ENCODE measurements at places on chromosomes 6 and 20.

DNA sequence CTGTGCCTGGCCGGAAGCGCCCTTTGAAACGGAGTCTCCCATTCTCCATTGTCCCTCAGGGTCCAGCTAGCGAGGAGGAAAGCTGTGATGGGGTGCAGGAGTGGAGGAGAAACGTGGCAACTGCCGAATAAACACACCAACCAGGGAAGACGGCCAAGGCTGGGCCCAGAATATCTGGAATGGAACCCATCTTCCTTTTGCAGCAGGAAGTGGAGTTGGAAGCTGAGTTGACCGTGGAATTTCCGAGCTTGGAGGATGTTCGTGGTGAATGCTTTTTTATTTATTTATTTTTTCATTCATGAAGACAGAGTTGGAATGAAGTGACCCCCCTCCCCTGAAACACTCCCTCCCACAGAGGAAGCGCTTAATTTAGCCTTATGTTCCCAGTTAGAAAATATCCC lies 105.6 kb upstream of the RNF24 start:
- no peaks in the 10 kb centered on the region for H3K36me3 ChIP-seq
- DNase-seq: no peak
- H3K27me3 ChIP-seq: no peaks in the 10 kb centered on the region
- no peaks in the 10 kb centered on the region for H3K4me1 ChIP-seq

DNA sequence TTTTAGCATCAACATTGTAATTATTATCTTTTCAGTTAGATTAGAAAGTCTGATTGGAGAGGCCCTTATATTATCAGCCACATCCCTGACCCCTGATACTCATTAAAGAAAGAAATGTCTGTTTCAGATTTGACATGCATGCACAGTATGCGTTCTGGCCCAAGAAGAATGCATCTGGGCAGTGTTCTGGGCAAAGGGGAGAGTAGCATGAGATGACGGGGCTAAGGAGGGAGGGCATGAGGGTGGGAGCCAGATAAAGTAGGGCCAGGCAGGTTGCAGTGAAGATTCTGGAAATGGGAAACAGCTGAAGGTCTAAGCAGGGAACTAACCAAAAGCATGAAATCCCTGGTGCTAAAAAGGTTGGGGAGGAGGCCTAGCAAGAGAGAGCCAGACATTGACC lies 7.3 kb downstream of the SAYSD1 start:
- H3K4me1 ChIP-seq: no peaks in the 10 kb centered on the region
- no peak overlapping the region for H3K27ac ChIP-seq
- DNase-seq: no peak

DNA sequence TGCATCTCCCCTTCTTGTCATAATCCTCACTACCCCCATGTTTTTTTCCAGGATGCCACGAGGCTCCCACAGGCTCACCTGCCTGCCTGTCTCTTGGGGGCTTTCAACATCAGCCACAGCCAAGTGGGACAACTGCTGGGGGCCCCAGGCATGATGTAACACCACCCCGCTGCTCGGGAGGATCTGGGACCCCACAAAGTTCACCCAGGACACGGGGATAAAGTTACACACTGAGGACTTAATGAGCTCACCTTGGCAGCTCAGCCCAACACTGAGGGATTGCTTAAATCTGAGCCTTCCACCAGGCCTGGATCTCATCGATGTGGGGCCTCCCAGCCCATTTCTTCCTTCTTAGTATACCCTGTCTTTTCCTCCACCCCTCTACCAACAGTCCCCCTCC lies 56.4 kb upstream of the NNAT start:
- H3K27me3 ChIP-seq: no peaks in the 10 kb centered on the region
- H3K4me1 ChIP-seq: no peaks in the 10 kb centered on the region
- no peak overlapping the region for H3K27ac ChIP-seq
- DNase-seq: no peak

GRCh38 chr20:1333462-1334369 lies 4.8 kb upstream of the SDCBP2 start:
- peaks cover 11% of the 10 kb centered on the region for H3K4me1 ChIP-seq
- H3K36me3 ChIP-seq: peaks cover 7% of the 10 kb centered on the region
- no peak for DNase-seq
- H3K27ac ChIP-seq: no peak overlapping the region

GRCh38 chr20:24634855-24635254 lies 165.4 kb downstream of the SYNDIG1 start:
- no peak overlapping the region for H3K27ac ChIP-seq
- no peaks in the 10 kb centered on the region for H3K4me1 ChIP-seq
- no peaks in the 10 kb centered on the region for H3K36me3 ChIP-seq
- no peak overlapping the region for H3K4me3 ChIP-seq
- no peak for DNase-seq

- H3K4me1 ChIP-seq: no peaks in the 10 kb centered on the region
- no peak overlapping the region for H3K27ac ChIP-seq
- DNase-seq: no peak
- H3K4me3 ChIP-seq: no peak overlapping the region
Observed at GRCh38 chr6:137402143-137402680, 92.0 kb downstream of the OLIG3 start.

- no peaks in the 10 kb centered on the region for H3K36me3 ChIP-seq
- no peaks in the 10 kb centered on the region for H3K27me3 ChIP-seq
- H3K4me1 ChIP-seq: no peaks in the 10 kb centered on the region
- no peak overlapping the region for H3K27ac ChIP-seq
Observed at GRCh38 chr20:19435821-19436220, 223.4 kb downstream of the SLC24A3 start.

DNA sequence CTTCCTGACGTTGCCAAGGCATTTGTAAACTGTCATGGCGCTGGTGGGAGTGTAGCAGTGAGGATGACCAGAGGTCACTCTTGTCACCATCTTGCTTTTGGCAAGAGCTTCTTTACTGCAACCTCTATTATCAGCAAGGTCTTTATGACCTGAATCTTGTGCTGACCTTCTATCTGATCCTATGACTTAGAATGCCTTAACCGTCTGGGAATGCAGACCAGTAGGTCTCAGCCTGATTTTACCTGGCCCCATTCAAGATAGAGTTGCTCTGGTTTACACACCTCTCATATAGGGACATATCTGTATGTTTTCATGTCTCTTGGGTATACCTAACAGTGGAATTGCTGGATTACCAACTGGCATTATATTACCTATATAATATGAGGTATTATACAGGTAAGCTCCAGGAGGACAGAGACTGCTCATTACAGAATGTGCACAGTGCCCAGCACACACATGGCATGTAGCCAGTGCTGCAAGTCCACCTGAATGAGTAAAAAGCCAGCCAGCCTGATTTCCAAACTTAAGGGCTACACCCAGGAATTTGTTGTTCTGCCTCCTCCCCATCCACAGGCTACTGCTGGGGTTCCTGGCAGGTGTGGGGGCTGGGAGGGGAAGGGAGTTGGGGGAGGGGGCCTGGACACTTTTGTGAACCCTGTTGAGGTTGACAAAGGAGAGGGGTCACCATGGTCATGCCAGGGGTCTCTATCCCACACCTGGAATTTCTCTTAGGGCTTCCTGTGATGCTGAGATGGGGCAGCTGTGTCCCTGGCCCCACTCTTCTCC lies 35.2 kb upstream of the BLCAP start:
- no peaks in the 10 kb centered on the region for H3K36me3 ChIP-seq
- no peaks in the 10 kb centered on the region for H3K4me1 ChIP-seq
- H3K27me3 ChIP-seq: peaks cover 21% of the 10 kb centered on the region

DNA sequence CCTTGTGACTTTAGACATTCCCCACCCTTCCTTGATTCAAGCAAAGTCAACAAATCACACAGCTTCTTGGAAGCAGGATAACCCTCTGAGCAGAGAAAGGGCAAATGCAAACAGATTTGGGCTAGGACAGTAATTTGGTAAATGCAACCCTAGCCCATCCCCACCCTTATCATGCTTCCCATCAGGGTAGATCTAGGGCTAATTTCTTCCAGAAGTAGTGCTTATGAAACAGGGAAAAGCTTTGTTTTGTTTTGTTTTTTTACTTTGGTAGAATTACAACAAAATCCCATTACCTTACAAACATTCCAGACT lies 525.1 kb upstream of the NOX3 start:
- H3K4me3 ChIP-seq: no peak overlapping the region
- H3K27ac ChIP-seq: no peak overlapping the region
- H3K27me3 ChIP-seq: no peaks in the 10 kb centered on the region
- no peaks in the 10 kb centered on the region for H3K4me1 ChIP-seq

DNA sequence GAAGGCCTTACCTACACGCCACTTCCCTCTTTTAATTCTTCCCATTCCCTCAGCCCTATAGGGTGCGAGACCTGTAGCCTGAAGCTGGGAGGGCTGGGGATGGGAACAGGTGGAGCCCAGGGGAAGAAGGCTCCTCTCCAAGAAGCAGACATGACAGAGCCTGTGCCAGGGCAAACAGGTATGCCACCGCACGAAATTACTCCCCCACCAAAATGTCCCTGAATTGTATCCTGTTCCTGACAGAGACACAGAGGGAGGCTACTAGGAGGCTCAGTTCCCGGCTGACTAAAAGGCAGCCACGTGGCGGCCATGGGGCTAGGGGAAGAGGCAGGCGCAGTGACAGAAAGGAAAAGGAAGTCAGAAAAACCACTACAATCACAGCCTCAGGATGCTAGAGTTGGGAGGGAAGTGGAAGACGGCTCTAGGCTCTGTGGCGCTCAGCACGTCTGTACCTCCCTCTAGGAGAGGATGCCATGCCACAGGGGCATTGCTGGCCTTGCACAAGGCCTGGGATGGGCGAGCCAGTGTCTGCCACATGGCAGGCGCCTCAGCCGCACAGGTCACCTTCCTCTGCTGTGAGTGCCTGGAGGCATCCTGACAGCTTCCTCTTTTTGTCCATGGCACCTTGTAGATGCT lies 27.7 kb downstream of the TFEB start:
- H3K27ac ChIP-seq: no peak overlapping the region
- H3K36me3 ChIP-seq: no peaks in the 10 kb centered on the region
- peak overlapping the region; percentile 20 for H3K4me3 ChIP-seq
- DNase-seq: peak; percentile 17
- no peaks in the 10 kb centered on the region for H3K27me3 ChIP-seq

GRCh38 chr6:170317076-170317475 lies 10.5 kb downstream of the FAM120B start:
- no peaks in the 10 kb centered on the region for H3K4me1 ChIP-seq
- DNase-seq: no peak
- peaks cover 12% of the 10 kb centered on the region for H3K36me3 ChIP-seq
- no peak overlapping the region for H3K27ac ChIP-seq
- H3K27me3 ChIP-seq: no peaks in the 10 kb centered on the region

DNA sequence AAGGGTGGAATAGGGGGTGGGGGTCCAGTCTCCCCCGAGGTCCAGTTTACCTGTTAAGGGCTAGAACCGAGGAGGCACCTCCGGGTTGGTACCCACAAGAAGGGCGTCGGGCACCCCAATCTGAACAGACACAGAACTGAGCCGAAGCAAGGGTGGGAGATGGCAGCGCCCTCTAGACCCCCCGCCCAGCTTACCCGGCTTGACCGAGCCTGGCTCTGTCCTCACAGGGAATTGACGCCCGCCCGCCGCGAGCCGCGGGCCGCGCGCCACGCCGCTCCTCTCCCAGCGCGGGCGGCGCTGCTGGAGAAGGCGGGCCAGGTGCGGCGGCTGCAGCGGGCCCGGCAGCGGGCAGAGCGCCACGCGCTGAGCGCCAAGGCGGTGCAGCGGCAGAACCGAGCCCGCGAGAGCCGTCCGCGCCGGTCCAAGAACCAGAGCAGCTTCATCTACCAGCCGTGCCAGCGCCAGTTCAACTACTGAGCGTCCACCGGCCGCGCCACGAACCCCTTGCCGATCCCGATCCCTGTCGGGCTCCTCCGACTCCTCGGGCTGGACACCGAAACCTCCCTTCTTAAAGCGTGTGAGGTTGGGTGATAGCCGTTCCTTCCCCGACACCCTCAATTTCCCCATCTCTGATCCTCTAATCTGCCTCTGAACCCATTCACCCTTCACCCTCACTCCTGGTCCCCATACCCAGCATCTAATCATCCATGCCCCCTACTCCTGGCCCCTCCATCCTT lies 5.9 kb downstream of the TP53INP2 start:
- no peaks in the 10 kb centered on the region for H3K27me3 ChIP-seq
- H3K27ac ChIP-seq: peak overlapping the region; percentile 77
- H3K36me3 ChIP-seq: peaks cover 5% of the 10 kb centered on the region
- H3K4me3 ChIP-seq: peak overlapping the region; percentile 80
- peaks cover 16% of the 10 kb centered on the region for H3K4me1 ChIP-seq

DNA sequence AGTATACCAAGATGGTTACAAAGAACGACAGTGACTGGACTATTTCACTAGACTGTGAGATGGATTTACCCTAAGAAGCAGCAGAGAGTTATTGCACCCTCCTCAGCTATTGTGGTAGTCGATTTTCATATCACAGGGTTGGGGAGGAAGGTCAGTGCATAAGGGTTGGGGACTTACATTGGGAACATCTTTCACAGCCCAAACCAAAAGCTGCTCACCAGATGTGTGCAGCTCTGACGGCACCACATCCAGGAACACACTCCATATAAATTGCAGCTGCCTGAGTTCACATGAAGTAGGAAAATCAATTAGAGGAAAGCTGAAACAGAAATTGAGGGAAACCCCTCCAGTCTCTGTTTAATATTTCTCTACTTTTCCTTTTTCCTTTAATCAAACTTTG lies 470.5 kb upstream of the NRSN1 start:
- no peak overlapping the region for H3K4me3 ChIP-seq
- no peaks in the 10 kb centered on the region for H3K27me3 ChIP-seq
- no peak overlapping the region for H3K27ac ChIP-seq
- no peaks in the 10 kb centered on the region for H3K4me1 ChIP-seq

- no peak overlapping the region for H3K4me3 ChIP-seq
- no peaks in the 10 kb centered on the region for H3K27me3 ChIP-seq
- H3K36me3 ChIP-seq: no peaks in the 10 kb centered on the region
- no peak overlapping the region for H3K27ac ChIP-seq
- DNase-seq: no peak
Observed at GRCh38 chr20:25510202-25510601, 75.1 kb downstream of the NINL start.

GRCh38 chr20:8505476-8506200 lies 373.6 kb downstream of the PLCB1 start:
- no peaks in the 10 kb centered on the region for H3K4me1 ChIP-seq
- DNase-seq: no peak
- H3K27me3 ChIP-seq: no peaks in the 10 kb centered on the region
- no peak overlapping the region for H3K27ac ChIP-seq
- H3K4me3 ChIP-seq: no peak overlapping the region
- H3K36me3 ChIP-seq: no peaks in the 10 kb centered on the region

- no peak overlapping the region for H3K27ac ChIP-seq
- H3K4me3 ChIP-seq: no peak overlapping the region
- no peaks in the 10 kb centered on the region for H3K4me1 ChIP-seq
- no peaks in the 10 kb centered on the region for H3K27me3 ChIP-seq
- no peaks in the 10 kb centered on the region for H3K36me3 ChIP-seq
Observed at GRCh38 chr20:62376112-62377063, 9.3 kb upstream of the LAMA5 start.

GRCh38 chr20:44336086-44336485 lies 757 bp upstream of the R3HDML start:
- H3K4me3 ChIP-seq: no peak overlapping the region
- no peaks in the 10 kb centered on the region for H3K36me3 ChIP-seq
- H3K27ac ChIP-seq: no peak overlapping the region
- H3K27me3 ChIP-seq: no peaks in the 10 kb centered on the region
- no peaks in the 10 kb centered on the region for H3K4me1 ChIP-seq
